Activated CD4-positive, alpha-beta T cell treated with anti-CD3 and anti-CD28 coated beads, Interleukin-2, amount 50 U/mL, for 24 hours (primary cell): ENCODE measurements at places on chromosomes 7 and 10.

GRCh38 chr10:71279590-71280170, 39.4 kb upstream of the SLC29A3 start:
- no peak for DNase-seq

DNA sequence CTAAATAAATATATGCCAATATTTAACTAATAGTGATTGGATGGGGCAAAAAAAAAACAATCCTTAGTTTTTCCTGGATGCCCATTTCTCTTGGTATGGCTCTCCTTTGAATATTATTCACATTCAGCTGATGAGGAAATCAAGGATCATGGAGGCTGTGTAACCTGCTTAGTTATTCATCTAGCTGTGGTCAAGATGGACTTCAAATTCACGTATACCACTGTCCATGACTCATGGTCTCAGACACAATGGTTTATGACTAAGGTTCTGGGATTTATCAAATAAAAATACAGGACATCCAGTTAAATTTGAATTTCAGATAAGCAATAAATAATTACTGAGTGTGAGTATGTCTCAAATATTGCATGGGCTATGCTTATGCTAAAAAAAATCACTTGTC, 191.5 kb upstream of the CELF2 start:
- no peak for DNase-seq

DNA sequence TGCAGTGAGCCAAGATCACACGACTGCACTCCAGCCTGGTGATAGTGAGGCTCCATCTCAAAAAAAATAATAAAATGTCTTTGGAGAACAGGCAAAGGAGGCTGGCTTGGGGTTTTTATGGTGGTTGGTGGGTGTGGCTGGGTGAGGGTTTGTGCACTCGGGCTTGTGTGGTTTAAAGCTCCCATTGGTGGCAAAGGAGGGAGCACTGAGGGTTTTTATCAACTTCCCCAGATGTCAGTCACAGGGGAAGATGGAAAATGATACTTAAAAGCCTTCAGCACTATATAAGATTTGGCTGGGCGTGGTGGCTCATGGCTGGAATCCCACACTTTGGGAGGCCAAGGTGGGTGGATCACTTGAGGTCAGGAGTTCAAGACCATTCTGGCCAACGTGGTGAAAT, 16.3 kb upstream of the RNF216 start:
- DNase-seq, result no peak

- no peak for DNase-seq
These were observed 77.3 kb downstream of the JMJD1C start for GRCh38 chr10:63388421-63389031.

- no peak for DNase-seq
These were observed 21.8 kb upstream of the YWHAG start for GRCh38 chr7:76380623-76380966.

GRCh38 chr10:29719281-29719675, 84.5 kb upstream of the SVIL start:
- DNase-seq, result no peak

- no peak for DNase-seq
These were observed 19.5 kb downstream of the RBM33 start for GRCh38 chr7:155663937-155664336.

DNA sequence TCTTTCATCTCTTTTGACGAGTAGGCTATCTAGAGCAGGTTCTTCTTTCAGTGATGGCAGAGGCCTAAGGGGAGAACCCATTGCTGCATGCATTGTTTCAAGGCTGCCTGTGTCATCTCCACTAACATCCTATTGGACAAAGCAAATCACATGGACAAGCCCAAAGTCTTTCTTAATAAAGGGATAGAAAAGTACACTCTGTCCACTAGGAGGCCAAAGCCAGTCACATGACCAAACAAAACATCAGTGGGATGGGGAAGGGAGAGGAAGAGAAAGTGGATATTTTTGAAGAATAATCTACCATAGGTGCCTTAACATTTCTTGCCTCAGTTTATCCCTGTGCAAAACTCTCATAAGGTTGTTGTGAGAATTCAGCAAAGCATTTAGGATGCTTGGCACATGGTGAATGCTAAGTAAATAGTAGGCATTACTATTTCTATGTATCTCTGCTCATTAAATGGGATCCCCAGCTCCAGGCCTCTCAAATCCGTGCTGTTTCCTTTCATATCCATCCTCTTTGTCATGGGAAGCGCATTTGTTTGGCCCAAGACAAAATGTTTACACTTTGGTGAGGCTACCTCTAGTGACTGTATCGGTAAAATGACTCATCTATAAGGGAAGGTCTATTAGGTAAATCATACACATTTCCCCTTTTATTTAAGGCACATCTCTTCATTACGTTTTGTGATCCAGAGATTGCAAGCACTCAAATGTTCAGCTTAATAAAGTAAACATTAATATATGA, 16.7 kb upstream of the CADPS2 start:
- no peak for DNase-seq

- DNase-seq, result no peak
These were observed 136.0 kb downstream of the COL28A1 start for GRCh38 chr7:7399707-7400106.

DNA sequence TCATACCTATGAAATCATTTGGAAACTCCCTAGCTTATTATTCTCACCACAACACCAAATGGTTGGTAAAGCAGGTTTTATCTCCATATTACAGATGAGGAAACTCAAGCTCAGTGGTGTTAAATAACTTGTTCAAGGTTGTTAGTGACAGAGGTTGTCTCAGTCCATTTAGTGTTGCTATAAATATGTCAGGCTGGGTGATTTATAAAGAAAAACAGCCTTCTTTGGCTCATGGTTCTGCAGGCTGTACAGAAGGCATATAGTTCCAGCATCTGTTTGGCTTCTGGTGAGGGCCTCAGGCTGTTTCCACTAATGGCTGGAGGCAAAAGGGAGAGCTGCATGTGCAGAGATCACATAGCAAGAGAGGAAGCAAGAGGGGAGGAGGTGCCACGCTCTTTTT, 96.6 kb downstream of the ZNF438 start:
- DNase-seq, result no peak

DNA sequence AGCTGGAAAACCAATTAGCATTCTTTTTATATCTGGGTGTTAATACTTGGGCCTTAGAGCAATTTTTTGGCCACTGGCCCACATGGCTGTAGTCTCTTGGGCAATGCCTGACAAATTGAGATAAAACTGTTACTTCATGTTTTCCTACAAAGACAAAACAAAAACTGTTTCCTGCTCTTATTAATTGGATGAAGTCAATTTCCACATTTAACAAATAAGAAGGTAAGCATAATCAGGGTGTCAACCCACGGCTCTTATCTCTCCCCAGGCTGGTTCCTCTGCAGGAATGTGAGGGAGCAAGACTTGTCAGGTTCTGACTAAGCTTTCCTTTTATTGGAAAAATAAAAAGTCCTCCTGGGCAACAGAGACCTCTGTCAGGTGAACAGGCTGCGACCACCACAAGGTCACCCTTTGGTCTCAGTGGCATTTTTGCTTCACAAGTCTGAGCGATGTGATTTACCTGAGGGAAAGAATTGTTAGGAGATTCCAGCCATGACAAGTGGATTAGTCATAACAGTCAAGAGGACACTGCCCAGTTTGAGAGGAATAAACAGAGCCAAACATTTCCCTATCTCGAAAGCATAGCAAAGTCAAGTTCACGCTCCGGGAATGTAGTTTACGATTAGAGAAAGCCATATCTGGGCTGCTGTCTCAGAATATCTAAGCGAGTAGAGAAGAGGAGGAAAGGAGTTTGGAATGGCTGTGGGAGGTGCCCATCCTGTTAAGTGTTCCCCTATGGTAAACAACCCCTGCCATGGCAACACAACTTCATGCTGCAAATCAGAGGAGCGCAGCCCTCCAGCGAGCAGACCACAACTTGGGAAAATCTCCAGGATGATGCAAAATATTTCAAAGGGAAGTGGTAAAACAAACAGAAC, 144.4 kb downstream of the TES start:
- DNase-seq, result no peak

DNA sequence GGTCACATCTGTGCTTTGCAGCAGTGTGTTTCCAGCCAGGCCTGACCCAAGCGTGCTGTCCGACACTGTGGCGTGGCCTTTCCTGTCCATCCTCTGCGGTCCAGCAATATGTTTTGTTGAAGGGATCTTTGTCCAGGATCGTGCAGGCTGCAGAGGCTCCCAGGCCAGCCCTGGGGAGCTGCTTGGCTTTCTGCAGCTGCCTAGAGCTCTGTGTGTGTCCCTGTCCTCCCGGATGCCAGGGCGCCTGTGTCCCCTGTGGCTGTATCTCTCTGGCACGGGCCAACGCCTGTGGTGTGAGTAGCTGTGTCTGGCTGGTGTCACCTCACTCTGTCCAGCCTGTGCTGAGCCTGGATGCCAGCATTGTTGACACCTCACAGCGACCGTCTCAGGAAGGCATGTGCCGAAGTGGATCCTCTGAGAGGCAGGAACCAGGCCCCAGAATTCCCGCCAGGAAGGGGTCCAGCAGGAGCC, 94.5 kb downstream of the INPP5A start:
- no peak for DNase-seq

DNA sequence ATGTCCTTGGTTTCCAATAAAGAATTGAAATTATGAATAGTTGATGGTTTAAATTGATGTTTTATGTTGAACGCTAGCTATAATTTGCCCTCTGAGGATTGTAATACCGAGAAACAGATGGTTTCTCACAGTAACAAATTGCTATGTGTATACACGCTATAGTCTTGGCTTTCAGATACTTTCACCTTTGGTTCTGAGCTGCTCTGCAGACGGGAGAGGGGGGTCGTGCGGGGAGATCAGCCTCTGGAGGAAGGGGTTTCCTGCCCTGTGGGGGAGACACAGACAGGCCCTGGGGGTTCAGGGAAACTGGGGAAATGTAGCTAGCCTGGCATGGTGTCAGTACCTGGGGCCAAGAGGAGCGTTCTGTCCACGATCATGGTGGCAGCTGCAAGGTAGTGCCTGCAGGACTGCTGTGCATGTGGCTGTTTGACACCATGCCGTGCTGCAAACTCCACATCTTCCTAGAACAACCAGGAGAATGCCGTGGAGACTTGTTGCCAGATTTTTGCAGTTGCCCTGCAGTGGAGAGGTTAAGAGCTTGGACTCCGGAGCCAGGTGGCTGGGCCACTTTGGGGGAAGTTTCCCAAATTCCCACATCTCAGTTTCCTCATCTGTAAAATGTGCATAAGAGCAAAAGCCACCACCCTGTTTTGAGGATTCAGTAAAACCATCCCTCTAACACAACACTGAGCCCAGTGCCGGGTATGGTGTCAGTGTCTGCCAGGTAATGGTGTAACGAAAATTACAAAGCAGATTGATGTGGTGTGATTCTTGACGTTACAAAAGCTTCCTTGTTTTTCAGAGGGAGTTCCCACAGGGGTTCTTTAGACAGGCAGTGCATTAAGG, 167.9 kb downstream of the CUX1 start:
- DNase-seq, result no peak

- no peak for DNase-seq
These were observed 5.3 kb upstream of the KLF6 start for GRCh38 chr10:3790272-3790671.

DNA sequence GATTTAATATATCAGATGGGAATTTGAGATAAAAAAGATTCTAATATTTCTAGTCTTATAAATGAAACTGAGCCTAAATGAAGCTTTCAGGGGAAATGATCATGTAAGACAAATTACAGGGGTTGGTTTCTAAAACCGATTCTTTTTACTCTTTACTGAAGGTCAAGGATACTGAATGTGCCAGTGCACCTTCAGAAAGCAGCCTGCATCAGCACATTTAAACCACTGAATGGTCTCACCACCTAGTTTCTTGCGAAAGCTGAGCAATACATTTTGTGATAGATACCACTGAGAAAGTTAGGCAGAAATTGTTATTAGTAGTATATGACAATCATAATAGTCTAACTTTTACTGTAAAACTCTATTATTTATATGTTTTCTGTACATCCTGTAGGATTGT, 180.7 kb downstream of the PCDH15 start:
- DNase-seq, result no peak

GRCh38 chr7:84823530-84823929, 363.3 kb downstream of the SEMA3D start:
- no peak for DNase-seq

DNA sequence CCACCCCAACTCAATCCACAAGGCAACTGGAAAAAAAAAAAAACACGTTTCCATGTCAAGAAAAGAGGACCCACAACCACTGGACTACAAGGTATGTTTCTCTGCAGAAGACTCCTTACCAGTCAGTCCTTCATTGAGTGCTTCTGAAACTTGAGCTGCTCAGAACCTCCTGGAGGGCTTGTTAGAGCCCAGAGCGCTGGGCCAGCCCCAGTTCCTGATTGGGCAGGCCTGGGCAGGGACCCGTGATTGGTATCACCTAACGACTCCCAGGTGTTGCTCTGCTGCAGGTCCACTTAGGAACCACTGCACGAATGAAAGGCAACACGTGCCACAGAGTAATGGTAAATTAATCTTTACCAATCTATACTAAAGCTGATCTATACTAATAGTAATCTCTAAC, 473 bp upstream of the CCDC201 start:
- DNase-seq, result no peak

GRCh38 chr7:15291699-15292098, 270.1 kb downstream of the AGMO start:
- DNase-seq, result no peak

DNA sequence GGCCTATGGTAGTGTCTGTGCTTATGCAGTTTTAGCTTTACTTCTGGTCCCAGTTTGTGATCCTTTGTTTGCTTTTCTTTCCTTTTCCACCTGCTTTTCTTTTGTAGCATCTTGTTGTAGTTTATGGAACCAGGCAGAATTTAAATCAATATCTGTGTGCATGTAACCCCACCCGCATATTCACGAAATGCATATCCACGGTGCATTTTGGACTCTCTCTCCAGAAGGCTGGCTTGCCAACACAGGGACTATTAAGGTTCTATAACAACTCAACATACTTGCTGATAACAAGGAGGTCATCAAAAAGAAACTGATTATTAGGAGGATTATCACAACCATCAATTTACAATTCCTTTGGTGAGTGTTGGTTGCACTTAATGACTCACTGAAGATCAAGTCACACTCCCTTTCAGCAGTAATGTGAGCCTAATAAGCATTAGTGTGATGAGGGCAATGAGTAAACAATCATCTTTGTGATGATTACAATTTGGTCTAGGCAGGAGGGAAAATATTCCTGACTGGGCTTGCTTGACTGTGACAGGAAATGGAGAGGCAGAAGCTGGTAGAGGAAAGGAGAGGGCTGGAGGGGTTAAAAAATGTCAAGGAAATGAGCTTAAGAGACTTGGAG, 378.6 kb downstream of the REEP3 start:
- DNase-seq, result no peak

DNA sequence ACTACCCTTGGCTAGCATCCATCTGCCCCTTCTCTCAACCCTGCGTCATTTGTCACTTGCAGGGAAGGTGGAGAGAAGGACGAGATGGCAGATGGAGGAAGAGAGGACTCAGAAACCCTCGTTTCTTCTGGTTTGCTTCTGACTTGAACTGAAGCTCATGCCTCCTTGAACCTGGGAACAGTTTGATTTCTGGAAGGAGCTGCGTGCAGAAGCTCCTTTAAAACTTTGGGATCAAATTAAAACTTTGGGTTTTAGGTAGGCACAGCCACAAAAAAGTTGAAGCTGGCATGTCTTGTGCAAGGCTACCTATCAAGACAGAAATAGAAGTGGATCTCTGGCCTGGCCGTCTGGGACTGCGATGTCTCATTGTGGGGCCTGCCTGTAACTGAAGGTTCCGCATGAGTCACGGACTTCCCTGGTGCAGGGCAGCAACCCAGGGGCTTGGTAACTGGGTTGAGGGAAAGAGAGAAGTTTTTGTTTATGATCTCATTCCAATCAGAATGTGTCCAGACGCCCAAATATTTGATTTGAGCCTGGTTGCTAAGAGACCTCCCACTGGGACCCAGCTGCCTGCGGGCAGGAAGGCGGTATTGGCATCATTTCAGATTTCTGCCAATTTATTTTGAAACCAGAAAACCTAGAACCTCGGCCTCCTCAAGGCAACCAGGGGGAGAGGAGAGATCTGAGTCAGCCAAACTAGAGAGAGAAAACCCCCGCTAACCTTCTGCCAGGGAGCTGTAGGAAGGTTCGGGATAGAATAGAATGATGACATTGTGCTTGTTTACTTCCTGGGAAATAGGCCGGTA, 15.8 kb upstream of the CAMK1D start:
- DNase-seq, result no peak
